ENCODE measurements at places on chromosomes 11 and 22.

GRCh38 chr11:117121176-117121575 is 22.9 kb upstream of the PAFAH1B2 start:
- DNase-seq: peak; percentile 46

DNA sequence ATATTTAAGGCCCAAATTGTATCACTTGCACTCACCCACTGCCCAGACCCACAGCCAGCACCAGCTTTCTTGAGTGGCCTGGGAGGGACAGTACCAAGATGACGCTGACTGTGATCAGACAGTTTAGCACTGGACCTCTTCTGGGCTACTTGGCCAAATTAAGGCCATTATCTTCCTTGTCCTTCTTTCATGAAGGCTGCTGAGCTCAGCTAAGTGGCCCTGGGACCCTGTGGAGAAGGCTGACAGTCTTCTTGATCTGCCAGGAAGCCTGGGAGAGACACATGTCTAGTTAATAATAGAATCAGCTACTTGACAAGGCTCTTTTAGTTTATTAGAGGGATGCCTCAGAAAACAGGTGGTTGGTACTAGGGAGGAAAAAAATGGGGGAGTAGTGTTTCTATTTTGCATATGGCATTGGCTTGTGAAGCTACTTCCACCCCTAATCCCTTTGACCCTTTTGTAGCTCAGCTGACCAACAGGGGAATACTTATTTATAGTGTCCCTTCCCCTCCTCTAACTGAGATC is 127.9 kb upstream of the NTM start:
- no peak for DNase-seq

DNA sequence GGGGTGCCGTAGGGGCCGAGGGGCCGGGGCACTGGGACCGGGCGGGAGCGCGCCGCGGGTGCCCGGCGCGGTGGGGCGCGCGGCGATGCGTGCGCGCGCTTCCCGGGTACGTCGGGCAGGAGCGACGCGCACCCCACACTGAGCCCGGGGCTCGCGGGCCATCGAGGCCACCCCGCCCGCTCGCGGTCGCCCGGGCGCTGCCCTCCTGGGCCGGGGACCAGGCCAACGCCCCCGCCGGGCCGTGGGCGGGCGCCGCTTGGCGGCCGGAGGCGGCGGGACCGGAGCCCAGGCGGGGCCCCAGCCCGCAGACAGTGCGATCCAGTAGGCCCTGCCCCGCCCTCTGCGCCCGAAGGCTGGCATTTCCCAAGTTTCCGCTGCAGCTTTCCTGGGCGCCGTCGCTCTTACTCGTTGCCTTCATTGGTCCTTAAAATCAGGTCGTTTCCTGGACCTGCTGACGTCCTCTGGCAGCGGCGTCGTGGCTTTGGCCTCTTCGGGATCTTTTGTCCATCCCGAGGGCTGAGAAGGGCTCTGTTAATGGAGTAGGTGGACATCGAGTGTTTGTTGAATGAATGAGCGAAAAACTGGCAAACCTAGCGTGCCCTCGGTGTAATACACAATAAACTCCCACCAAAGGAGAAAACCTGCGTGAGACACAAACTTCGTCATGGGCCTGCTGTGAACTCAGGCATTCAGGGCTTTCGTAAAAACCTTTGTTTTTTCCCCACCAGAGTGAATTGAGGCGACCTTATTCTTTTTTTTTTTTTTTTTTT is 638 bp downstream of the PARVA start:
- DNase-seq: peak; percentile 93

- no peak for DNase-seq
Observed at GRCh38 chr11:2807801-2808241, 77.8 kb downstream of the CDKN1C start.

- peak; percentile 24 for DNase-seq
Observed at GRCh38 chr11:129743112-129743815, 72.4 kb upstream of the TMEM45B start.

DNA sequence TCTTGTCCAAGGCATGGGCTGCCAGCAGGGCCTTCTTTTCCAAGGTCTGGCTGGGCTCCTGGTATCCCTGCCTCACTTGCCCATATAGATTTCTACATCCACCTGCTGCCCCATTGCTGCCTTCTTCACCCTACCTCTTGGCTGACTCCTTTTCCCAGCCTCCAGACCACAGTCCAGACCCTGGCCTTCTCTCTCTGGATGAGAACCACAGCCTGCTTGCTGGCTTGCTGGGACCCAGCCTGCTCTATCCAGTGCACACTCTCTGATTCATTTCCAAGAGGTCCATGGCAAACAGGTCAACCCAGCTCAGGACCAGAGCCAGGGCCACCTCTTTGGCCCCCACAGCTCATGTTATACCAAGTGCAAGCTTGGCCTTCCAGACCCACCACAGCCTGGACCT is 169.4 kb upstream of the BDNF start:
- DNase-seq: no peak

DNA sequence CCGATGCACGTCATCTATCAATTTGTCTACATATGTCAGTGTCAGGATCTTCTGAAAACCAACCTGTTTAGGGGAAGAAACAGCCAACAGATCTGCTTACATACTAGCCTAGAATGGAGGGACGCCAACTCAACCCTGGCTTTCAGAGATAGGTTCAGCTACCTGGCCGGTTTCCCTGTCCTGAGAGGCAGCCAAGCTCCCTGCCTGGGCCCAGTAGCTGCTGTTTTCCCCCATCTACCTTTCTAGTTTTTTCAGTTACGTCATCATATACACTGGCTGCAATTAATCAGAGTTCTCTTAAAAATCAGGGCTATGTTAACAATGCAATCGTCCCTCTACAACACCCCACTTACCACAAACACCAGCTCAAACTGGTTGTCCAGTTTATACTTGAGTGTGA is 1.0 kb downstream of the SRPRA start:
- no peak for DNase-seq

GRCh38 chr11:27696961-27697360 is 3.3 kb downstream of the BDNF start:
- no peak for DNase-seq

DNA sequence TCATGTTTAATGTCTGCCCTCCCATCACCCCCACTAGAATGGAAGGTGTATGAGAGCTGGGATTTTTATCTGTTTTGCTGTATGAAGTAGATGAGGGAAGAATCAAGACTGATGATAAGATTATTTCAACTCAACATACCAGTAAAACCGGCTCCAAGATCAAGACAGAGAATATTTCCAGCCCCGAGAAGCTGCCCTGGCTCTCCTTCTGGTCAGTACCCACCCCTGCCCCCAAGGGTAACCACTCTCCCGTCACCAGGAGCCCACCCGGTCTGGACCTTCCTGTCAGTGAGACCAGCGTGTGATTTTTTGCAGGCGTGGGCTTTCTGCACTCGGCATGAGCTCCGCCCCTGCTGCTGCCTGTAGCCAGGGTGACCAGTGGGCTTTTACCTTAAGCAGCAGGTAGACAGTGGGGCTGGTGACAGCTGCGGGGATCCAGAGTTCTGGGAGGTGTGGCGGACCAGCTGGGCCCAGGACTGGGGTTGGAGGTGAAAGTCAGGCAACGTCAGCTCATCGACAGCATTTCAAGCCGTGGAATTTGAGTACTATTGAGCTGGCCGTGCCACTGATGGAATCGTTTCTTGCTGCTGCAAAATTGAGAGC is 25.6 kb downstream of the RPL3 start:
- DNase-seq: no peak

DNA sequence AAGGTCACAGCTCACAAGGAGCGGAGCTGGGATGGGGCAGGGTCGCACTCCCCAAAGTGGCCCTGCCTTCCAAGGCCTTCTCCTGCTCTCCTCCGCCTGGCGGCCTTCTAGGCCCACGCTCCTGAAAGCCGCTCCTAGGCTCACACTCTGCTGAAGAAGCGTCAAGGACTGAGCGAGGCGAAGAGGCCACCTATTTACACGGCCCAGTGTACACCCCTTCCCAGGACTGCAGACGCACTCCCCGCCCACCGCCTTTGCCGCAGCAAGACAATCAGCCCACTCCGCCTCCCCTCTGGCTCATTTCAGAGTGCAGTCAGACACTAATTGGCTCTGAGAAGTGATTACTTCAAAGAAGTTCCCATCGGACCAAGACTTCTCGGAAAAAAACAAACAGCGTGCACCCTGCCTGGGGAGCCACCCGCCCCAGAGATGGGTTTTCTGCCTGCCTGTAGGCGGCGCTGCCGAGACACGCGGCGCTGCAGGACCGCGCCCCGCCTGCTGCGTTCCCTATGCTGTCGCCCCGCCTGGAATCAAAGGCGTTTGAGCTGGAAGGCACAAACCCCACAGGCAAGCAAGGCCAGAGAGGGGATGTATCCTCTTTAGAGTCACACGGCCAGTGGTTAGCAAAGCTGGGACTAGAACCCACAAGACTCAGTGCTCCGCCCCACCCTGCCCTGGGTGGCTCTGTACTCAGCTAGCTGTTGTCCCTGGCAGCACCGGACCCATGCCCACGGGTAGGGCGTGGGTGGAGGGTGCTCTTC is 414.8 kb downstream of the BUD13 start:
- no peak for DNase-seq

DNA sequence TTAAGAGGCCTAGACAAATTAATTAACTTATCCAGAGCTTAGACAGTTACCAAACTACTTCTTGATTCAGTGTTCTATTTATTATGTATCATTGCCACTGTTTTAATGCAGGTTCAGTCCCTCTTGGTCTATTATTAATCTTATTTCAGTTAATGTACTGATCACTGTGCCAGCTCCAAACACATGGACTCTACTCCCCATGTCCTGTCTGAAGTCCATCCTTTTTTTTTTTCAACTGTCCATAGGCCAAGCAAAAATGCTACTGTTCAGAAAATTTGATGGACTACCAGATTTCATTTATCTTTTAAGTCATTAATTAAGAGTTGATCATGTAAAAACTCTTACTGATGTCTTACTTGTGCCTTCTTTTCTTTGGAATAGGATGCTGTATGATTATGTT is 11.9 kb downstream of the POLD3 start:
- DNase-seq: no peak

GRCh38 chr11:32044158-32044863 is 46.6 kb upstream of the RCN1 start:
- no peak for DNase-seq

DNA sequence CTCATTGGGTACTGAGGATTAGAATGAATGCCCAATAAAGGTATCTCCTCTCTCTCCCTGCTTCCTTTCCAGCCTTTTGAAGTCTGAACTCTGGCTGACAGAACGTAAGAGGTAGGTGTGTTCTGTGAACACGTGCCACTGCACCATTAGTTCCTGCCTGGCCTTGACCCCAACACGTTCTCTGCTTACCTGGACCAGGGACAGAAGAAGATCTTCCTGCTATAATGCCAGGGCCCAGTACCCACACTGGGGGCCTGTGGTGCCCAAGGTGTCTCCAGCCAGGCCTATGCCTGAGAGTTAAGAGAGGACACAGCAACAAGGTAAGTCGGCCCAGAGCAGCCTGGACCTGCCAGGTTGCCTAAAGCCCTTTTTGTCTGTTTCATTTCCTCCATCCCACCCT is 147.7 kb upstream of the TIMP3 start:
- DNase-seq: no peak

DNA sequence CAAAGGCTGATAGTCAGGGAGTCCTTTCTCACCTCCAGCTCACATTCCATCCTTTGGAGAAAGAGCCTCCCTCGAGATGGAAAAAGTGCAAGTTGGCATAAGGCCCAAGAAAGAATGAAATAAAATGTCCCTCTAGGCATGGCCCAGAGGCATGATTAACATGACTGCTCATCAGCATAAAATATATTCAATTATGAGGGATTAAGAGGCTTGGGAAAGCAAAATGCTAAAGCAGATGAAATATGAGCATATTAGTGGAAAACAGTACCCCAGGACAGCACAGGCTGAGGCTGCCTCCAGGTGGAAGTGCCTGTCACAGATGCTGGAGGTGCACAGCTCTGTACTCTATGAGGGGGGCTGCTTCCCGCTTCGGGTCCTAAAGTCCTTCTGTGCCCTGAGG is 347.8 kb upstream of the PLET1 start:
- no peak for DNase-seq

- no peak for DNase-seq
Observed at GRCh38 chr11:110207123-110207522, 89.3 kb downstream of the RDX start.

- DNase-seq: no peak
Observed at GRCh38 chr11:109972939-109973338, 120.3 kb upstream of the ZC3H12C start.

DNA sequence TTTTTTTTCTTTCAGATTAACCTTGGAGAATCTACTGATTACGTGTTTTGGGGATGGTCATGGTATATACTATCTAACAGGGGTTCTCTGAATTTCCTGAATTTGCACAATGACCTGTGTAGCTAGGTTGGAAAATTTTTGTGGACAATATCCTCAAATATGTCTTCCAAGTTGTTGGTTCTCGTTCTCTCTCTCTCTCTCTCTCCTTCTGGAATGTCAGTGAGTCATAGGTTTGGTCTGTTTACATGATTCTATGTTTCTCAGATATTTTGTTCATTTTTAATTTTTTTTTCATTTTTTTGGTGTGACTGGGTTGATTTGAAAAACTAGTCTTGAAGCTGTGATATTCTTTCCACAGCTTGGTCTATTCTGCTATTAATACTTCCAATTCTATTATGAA is 604.0 kb upstream of the ANO3 start:
- peak; percentile 1 for DNase-seq

DNA sequence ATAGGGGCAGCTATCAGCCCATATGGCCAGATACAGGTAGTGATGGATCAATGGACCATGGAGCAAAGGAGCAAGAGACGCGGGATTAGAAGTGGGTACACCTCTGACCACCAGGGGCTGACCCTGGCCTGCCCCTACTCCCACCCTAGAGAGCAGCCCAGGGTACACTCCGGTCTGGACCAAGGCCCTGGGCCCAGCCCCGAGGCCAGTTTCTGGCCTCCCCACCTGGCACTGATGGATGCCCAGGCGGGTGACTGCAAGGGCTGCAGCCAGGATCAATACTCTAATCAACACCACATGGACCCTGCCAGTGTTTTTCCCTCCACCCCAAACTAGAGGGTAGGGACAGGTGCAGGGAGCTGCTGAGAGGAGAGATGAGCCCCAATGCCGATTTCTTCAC is 74.1 kb upstream of the NECTIN1 start:
- DNase-seq: no peak

GRCh38 chr11:95335989-95336388 is 105.0 kb upstream of the SESN3 start:
- DNase-seq: no peak

All from adipocyte (in vitro differentiated cells).